SK-N-DZ (cell line): ENCODE measurements at places on chromosomes 13 and 19.

DNA sequence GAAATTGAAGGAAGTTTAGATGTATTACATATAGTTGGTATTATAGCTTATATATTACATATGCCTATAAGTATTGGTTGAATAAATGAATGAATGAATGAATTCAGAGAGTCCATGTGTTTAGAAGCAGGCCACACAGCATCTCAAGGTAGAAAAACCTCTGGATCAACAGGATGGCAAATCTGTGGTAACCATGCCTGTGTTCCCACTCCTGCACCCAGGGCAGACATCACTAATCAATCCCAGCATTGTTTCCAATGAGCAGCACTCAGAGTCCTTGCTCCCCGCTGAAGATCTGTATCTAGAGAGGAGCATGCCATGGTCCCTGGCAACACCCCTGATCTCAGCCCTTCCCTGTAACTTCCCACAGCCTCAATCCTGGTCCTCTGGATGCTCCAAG is 944 bp downstream of the CEACAM19 start:
- DNase-seq, result no peak

GRCh38 chr13:49777746-49778614 is 14.5 kb downstream of the KPNA3 start:
- DNase-seq, result no peak

DNA sequence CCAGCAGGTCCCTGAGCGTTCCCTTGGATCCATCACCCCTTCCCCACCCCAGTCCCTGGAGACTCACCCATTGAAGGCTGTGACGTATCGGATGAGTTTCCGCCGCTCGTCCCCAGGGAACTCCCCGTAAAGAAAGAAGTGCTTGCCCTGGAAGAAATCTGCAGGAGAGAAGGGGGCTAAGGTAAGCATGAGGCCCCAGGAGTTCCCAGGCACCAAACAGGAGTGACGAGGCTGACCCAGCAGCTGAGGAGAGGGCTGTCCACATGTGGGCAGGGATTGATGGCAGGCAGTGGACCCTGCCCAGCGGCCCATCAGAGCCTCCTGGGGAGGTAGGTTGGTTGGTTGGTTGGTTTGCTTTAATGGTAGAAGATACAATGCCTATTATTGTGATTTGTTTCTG is 11.1 kb downstream of the ZNF575 start:
- DNase-seq, result no peak

DNA sequence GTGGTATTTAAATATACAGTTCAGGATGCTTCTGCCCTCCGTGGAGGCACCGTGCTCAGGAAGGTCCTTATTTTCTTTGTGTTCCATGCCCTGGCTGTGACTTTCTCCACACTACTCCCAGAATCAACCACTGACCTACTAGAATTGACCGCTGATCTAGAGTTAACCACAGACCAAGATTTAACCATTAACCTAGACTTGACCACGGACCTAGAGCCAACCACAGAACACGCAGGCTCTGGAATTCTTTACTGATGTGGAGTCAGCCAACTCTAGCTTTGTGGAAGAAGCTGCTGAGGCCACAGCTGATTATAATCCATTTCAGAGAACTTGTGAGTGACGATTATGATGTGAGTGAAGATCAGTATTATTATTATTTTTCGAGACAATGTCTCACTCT is 18.0 kb downstream of the GTF2F2 start:
- DNase-seq, result no peak

GRCh38 chr13:31859571-31859970 is 120.2 kb downstream of the RXFP2 start:
- DNase-seq, result peak; percentile 23

DNA sequence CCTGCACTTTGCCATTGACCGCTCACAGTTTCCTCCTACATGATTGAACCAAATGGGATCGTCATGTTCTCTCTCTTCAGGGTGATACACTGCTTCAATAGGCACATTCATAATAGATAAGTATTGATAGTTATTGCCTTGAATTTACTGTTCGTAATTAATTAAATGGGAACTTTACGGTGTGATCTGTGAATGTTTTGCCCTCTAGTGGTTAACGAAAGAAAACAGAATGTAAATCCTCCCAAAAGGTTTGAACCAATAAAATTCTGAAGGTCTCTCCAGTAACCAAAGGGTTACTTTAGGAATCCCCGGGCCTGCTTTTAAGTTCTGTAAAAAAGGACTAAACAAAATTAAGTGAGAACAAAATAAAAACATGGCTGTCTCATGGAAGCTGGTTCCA is 389.3 kb downstream of the DACH1 start:
- no peak for DNase-seq
